Femur (tissue), 1 donor: ENCODE measurements at places on chromosomes 4 and X.
A peak's percentile ranks its signal among the peaks of the same experiment; 100 is the strongest.

- DNase-seq = no peak
These were observed 21.4 kb upstream of the NSUN7 start for GRCh38 chr4:40728333-40728732.

DNA sequence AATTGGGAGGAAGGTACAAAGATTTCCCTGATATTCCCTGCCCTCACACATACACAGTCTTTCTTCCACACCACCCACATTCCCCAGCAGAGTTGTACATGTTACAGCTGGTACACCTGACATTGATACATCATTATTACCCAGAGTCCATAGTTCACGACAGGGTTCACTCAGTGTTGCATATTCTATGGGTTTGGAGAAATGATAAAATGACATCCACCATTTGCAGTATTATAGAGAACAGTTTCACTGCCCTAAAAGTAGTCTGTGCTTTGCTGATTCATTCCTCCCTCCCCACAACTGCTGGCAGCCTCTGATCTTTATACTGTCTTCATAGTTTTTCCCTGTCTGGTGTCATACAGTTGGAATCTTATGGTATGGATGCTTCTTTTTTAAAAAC, 15.0 kb downstream of the AGA start:
- DNase-seq = no peak

DNA sequence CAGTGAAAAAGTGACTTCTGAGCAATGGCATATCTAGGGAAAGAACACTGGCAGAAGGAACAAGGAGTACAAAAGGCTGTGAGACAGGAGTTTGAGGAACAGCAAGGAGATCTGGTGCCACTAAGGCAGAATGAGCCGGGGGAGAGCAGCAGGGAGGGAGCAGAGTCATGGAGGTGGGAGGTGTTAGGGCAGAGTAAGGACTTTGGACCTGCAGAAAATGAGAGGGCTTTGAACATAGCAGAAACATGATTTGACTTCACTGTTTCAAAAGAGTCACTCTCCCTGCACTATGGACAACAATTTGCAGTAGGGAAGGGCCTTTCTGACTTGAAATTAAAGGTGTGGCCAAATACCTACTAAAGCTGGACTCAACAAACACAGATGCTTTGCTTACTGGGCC, 356.2 kb downstream of the ADGRL3 start:
- DNase-seq = no peak

- no peak for DNase-seq
These were observed 486.6 kb upstream of the PCDH10 start for GRCh38 chr4:132662456-132662855.

DNA sequence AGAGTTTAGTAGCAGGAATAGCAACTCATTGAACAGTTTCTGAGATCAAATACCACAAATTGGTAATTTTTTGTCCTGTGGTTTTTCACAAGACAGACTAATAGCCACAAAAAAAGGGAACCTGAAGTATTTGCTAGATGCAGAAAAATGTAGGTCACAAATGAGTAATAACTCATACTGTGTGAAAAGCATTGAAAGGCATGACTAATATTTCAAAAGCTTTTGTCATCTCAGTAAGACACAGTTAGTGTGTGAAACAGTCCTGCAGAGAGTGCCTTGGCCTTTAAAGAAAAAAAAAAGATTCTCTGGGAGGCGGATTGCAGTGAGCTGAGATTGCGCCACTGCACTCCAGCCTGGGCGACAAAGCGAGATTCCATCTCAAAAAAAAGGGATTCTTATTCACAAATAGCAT, 31.4 kb upstream of the SLC25A31 start:
- DNase-seq = no peak

- DNase-seq = no peak
These were observed 47.5 kb downstream of the CENPE start for GRCh38 chr4:103150677-103151076.

DNA sequence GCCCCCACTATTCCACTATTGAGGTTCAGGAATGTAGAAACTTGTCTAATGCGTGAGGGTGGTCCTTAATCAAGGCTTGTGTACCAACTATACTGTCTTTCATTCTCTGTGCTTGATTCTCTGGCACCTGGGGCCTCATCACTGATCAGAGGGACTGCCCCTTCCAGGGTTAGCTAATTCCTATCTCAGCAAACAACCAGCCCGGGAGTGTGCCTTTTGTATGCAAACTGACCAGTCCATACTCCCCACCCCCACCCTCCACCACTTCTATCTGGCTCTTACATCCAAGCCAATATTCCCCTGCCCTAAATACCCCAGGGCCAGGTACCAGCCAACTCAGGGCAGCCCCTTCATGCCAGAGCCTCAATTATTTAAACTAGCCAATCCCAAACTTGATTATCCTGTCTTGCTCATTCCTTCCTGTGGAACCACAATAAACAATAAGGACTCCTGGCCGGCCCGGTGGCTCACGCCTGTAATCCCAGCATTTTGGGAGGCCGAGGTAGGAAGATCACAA, 59.3 kb downstream of the FTHL17 start:
- no peak for DNase-seq

DNA sequence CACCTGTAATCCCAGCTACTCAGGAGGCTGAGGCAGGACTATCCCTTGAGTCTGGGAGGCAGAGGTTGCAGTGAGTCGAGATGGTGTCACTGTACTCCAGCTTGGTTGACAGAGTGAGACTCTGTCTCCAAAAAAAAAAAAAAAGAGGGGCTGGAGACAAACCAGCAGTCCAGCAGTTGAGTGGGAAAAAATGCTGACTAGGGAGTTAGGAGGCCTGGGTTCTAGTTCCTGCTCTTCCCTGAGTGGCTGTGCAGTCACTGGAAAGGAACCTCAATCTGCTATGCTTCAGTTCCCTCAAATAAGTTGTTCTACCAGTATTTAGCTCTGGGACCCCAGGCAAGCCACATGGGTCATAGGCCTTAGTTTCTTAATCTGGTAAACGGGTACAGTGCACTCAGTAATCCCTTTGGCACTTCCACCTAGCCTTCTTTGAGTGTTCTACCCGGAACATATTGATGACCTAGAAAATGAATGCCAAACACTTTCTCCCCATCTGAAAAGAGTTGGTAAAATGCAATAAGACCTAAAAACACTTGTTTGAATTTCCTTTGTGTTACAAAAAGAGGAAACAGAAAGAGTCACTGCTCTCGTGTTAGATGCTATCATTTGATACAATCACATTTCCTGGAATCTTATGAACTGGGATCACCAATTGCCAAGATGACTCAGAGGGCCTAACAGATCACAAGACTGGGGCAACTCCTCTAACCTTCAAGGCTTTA, 99.3 kb upstream of the EGFL6 start:
- DNase-seq = no peak

DNA sequence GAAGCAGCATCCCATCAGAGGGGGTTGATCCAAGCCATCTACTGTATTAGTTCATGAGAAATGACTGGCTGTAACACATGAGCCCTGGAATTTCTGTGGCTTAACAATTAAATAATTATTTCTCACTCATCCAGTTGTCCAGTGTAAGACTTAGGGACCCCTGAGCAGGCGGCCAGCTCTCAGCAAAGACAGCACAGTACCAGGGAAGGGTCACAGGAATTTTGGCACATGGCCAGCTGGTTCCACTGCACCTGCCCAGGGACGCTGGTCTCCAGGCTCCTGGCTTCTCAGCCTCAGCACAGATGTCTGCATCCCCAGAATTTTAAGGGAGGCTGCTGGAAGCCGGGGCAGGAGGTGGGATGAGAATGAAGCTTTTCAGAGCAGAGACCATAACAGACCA, 93.7 kb upstream of the DHRSX start:
- DNase-seq = no peak

- DNase-seq = no peak
These were observed 91.3 kb downstream of the PTPN13 start for GRCh38 chr4:86685401-86685800.

GRCh38 chrX:38220024-38220414, 652 bp downstream of the SRPX start:
- peak; percentile 59 for DNase-seq

DNA sequence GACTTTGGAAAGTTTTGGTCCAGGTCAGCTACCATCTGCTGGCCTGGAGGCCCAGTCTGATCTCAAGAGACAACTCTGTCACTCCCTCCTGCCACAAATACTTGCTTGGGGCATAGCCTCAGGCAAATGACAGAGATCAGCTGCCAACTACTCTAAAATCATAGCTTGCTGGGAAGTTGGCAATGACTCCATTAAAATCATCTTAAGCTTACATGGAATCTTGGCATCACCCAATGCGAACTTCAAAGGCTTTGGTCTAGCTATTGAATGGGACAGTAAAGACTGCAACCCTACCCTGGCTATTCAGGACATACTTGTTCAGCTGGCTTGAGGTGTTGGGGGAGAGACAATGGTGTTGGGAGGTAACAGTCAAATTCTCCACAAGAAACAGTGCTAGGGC, 7.0 kb upstream of the USO1 start:
- DNase-seq = no peak

DNA sequence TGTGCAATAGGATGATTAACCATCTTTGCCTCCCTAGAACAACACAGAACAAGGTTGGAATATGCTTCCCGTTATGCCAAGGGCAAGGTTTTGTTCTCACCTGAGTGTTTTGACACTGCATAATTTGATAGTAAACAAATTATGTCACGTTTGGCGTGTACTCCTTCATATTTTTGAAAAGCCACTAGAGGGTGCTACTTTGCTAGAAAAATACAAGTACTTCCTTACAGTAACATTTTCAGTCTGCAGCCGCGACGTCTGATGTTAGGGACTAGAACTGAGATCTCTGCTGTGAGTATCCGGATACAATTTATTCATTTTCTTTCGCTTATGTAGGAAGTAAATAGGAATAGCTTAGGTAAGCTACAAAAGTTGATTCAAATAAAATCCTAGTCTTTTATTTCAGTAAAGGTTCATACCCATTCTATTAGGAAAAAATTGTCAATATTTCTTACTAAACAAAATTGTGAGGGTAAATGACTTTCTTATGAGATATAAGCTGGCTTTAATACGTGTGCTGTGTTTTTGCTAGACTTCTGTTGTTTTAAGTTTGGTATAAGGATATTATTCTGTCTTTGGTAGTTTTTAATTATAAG, 181.1 kb upstream of the WDFY3 start:
- DNase-seq = peak; percentile 71

GRCh38 chr4:634599-634985, 9.2 kb downstream of the PDE6B start:
- peak; percentile 9 for DNase-seq

GRCh38 chr4:7673121-7673520, 238.4 kb upstream of the PSAPL1 start:
- no peak for DNase-seq

DNA sequence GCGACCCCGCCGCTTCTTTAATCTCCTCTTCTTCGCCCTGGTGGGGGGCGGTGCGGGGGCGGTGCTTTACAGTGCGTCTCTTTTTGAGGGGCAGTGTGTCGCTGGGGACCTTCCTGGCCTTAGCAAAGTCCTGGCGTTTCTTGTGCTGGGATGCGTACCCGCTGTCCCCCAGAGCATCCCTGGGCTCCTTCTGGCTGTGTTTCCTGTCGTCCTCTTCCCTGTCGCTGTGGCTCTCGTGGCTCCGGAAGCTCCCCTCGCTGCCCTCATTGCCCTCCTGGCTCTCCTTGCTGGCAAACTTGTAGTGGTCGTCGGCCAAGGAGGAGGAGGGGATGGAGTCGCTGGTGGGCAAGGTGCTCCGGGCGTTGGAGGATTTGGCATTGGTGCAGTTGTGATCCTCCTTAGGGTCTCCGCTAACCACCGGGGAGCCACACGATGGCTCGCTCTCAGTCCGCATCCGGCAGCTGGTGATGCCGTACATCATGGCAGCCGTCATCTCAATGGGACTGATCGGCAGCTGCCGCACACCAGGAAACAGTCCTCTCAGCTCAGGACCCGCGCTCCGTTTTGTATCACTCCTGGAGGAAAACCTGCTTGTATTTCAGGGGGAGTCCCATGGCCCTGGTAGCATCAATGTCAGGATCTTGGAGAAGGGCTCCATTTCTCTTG, 30.4 kb upstream of the TMSB15A start:
- DNase-seq = no peak

GRCh38 chr4:171676555-171677215, 136.5 kb upstream of the GALNTL6 start:
- DNase-seq = no peak

DNA sequence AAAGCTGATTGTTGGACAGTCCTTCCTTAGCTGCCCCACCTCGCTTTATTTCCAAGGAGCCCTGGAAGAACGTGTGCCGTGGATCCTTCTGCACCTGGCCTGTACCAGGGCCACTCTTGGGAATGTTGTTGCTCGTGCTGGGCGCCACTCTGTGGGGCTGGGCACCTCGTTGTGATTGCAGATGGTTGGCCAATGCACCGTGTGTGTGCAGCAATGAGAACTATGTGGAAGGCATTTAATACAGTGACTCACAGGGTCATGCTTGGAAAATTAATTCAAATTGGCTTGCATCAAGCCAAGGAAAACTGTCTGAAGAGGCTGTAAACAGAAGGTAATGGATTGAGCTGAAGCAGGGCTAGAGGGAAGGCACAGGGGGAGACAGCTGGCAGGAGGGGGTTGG, 37.0 kb upstream of the CD99L2 start:
- no peak for DNase-seq

DNA sequence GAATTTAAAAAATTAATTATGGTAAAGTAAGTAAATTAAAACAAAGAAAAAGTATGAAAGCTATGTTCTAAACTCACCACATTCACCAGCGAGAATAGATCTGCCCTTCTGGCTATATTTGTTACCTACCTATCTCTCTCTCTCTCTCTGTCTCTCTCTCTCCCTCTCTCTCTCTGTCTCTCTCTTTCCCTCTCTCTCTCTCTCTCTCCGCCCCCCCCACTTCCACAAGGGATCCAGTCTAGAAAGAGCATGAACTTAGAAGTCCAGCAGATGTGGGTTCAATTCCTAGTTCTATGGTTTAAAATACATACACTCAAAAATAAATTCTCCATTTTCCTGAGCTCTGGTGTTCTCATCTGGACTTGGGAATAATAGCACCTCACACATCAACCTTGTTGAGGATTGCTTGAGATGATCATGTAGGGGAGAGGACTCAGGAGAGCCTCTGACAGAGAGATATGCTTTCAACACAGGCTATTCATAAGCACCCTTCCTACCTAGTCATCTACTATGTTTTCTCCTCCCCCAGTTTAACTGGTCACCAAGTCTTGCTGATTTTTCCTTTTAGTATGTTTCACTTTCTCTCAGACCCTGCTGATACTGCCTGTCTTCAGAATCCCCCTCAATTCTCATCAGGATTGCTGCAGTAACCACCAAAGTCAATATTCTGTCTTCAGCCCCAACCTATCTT, 64.7 kb downstream of the SLC7A11 start:
- DNase-seq = no peak

DNA sequence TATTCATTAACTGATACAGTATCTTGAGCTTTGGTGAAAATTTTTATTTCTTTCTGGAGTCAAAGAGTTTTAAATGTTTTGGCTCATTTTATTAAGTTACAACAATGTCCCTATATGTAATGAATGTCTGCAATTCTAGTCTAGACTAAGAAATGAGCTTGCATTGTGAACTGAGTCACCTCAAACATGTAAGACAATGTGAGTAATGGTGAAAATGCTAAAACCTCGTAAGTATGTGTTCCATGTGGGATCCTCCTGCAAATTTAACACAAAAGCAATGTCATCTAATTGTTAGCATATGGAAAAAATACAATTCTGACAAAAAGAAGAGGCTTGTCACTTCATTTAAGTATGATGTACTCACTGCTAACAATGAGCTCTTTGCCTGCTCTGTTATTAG, 480.5 kb upstream of the FSTL5 start:
- no peak for DNase-seq

GRCh38 chr4:153521999-153522801, 56.0 kb downstream of the TMEM131L start:
- no peak for DNase-seq

- DNase-seq = no peak
These were observed 54.1 kb upstream of the GABRE start for GRCh38 chrX:152028579-152028978.
